ENCODE measurements at places on chromosomes 1 and 21.

DNA sequence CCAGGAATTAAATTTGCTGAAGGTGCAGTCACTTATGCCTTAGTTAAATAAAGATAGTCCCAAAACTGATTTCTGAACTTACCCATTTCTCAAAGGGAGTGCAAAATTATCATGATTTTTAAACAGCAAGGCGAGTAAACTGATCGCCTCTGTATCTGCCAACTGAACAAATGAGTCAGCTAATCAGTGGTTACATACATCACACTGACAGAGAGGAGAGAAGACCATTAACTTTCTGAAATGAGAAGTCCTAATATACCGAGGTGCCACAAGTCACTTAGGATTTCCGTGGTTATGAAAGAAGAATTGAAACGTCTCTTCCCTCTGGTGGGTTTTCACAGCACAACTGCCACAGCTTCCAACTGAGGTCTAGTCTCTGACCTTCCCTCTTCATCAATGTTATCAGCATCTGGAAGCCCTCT lies 400.7 kb downstream of the SMYD3 start:
- no peak for DNase-seq
- H3K27ac ChIP-seq: no peak overlapping the region
- H3K27me3 ChIP-seq: no peaks in the 10 kb centered on the region

GRCh38 chr1:29490204-29490934 lies 254.0 kb downstream of the PTPRU start:
- H3K27me3 ChIP-seq: no peaks in the 10 kb centered on the region
- no peak overlapping the region for H3K27ac ChIP-seq
- H3K4me3 ChIP-seq: no peak overlapping the region
- no peak for DNase-seq

- no peaks in the 10 kb centered on the region for H3K36me3 ChIP-seq
- no peaks in the 10 kb centered on the region for H3K4me1 ChIP-seq
- no peak overlapping the region for H3K4me3 ChIP-seq
- no peaks in the 10 kb centered on the region for H3K27me3 ChIP-seq
- H3K27ac ChIP-seq: no peak overlapping the region
Measured at GRCh38 chr1:150905301-150905700, 18.4 kb downstream of the CTXND2 start.

DNA sequence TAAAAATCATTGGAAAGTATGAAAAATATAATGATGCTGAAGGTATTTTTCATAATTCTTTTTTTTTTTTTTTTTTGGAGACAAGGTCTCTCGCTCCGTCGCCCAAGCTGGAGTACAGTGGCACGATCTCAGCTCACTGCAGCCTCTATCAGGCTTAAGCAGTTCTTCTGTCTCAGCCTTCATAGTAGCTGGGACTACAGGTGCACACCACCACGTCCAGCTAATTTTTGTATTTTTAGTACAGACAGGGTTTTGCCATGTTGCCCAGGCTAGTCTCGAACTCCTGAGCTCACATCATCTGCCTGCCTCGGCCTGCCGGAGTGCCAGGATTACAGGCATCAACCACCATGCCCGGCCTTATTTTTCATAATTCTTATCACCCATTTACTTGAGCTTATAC lies 13.3 kb downstream of the SMAP2 start:
- no peaks in the 10 kb centered on the region for H3K27me3 ChIP-seq
- H3K27ac ChIP-seq: no peak overlapping the region
- H3K4me3 ChIP-seq: no peak overlapping the region
- DNase-seq: no peak

DNA sequence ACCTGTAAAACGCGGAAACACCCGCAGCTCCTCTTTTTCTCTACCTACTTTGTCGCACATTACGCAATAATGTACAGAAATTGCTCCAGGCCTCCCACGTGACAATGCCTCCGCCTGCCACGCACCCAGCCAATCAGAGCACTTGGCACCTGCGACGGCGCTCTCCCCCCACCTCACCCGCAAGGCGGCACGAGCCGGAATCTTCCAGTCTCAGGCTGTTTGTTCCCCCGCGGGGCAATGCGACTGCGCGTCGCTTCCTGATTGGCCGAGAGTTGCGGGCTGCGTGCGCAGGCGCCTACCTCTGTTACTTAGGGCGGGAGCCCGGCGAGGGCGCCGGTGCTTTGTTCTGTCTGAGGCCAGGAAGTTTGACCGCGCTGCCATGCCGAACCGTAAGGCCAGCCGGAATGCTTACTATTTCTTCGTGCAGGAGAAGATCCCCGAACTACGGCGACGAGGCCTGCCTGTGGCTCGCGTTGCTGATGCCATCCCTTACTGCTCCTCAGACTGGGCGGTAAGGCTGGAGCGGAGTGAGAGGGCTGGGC lies at the start of gene MAEL:
MAEL (plus strand) TSS at position 307 of the 542 bp plus-strand sequence; CDS start at position 380, 73 bp downstream.
- no peaks in the 10 kb centered on the region for H3K27me3 ChIP-seq
- H3K4me1 ChIP-seq: no peaks in the 10 kb centered on the region
- H3K27ac ChIP-seq: no peak within 1 kb of the TSS
- no peak within 1 kb of the TSS for H3K4me3 ChIP-seq
- DNase-seq: no peak

DNA sequence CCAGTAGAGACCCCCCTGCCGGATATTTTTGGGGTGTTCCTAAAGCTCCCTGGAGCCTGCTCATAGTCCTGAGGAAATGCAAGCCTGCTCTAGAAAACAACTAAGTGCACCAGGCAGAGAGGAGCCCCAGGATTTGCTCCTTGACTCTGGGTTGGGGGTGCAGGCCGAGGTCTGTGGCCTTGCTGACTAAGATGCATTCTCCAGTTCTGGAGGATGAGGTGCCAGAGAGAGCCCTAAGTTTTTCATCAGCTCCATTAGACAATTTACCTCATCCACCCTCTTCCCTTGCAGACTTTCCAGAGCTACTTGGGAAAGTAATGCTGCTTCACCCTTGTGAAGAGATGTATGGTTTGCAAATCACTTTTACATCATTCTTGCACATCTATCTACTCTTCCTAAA lies 9.1 kb downstream of the TUFT1 start:
- no peak overlapping the region for H3K4me3 ChIP-seq
- H3K27ac ChIP-seq: no peak overlapping the region
- peaks cover 11% of the 10 kb centered on the region for H3K4me1 ChIP-seq
- no peaks in the 10 kb centered on the region for H3K36me3 ChIP-seq
- no peak for DNase-seq

GRCh38 chr1:25100151-25100833 lies 132.0 kb downstream of the SYF2 start:
- no peak overlapping the region for H3K27ac ChIP-seq
- H3K27me3 ChIP-seq: no peaks in the 10 kb centered on the region
- H3K4me3 ChIP-seq: no peak overlapping the region

DNA sequence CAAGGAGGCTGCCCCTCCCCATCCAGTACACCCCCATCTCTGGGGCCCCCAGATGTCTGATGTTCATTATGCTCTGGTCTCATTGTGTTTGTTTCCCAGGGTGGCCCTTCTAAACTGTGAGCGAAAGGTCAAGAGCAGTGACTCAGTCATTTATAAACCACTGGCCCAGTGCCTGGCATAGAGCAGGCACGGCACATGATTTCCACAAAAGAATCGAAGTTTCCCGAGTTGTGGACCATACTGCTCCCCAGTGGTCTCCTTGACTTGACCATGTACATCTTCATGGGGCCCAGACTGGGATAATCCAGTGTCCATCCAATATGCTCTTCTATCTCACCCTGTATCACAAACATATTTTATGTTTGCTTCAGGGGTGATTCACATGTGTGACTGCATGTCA lies 153.3 kb downstream of the NR5A2 start:
- no peak overlapping the region for H3K27ac ChIP-seq
- peak; percentile 78 for DNase-seq
- no peak overlapping the region for H3K4me3 ChIP-seq
- no peaks in the 10 kb centered on the region for H3K27me3 ChIP-seq
- peaks cover 31% of the 10 kb centered on the region for H3K4me1 ChIP-seq
- H3K36me3 ChIP-seq: no peaks in the 10 kb centered on the region

DNA sequence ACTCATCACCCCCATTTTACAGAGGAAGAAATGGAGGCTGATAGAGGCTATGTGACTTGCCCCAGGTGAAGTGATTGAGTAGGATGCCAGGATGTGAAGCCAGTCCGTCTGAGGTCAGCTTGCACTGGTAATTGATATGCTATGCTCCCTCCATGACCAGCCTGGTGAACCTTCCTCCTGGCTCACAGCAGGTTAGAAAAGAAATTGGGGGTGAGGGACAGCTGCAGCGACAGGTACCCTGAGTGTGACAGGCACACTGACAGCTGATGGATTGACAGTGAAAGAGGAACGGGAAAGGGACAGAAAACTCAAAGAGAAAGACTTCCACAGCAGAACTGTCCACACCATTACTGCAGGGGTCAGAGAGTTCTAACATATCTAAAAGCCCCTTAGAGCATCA lies 102.1 kb downstream of the SUSD4 start:
- H3K27ac ChIP-seq: no peak overlapping the region
- no peak for DNase-seq
- no peak overlapping the region for H3K4me3 ChIP-seq

DNA sequence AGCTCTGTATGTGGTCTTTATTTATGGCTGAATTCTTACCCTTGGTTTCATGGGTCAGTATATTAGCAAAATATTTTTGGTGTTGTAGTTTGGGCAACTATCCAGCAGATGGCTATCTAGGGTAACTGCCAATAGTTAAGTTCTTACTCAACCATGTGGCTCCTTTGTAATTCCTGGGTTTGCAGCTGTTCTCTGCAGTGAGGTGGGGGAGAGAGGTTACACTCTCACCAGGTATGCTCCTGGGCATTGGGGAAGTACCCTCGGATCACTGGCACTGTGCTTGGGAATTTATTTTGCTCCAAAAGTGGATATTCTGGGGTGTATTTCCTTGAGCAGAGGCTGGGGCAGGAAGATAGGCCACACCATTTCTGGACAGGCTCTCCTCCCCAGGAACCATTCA lies 436.7 kb upstream of the TMPRSS15 start:
- H3K27ac ChIP-seq: no peak overlapping the region
- no peaks in the 10 kb centered on the region for H3K27me3 ChIP-seq
- no peaks in the 10 kb centered on the region for H3K4me1 ChIP-seq
- no peak overlapping the region for H3K4me3 ChIP-seq
- no peaks in the 10 kb centered on the region for H3K36me3 ChIP-seq

GRCh38 chr1:199173356-199173755 lies 534.5 kb downstream of the PTPRC start:
- DNase-seq: no peak
- no peaks in the 10 kb centered on the region for H3K27me3 ChIP-seq
- no peaks in the 10 kb centered on the region for H3K36me3 ChIP-seq
- no peak overlapping the region for H3K27ac ChIP-seq

GRCh38 chr1:174995916-174996315 lies 3.8 kb upstream of the CACYBP start:
- peaks cover 41% of the 10 kb centered on the region for H3K4me1 ChIP-seq
- H3K36me3 ChIP-seq: no peaks in the 10 kb centered on the region
- no peak for DNase-seq
- H3K4me3 ChIP-seq: no peak overlapping the region
- H3K27me3 ChIP-seq: no peaks in the 10 kb centered on the region

- H3K36me3 ChIP-seq: peaks cover 5% of the 10 kb centered on the region
- H3K4me1 ChIP-seq: no peaks in the 10 kb centered on the region
- no peak overlapping the region for H3K4me3 ChIP-seq
- no peak overlapping the region for H3K27ac ChIP-seq
Measured at GRCh38 chr1:55156093-55156492, 59.1 kb downstream of the USP24 start.

- no peak overlapping the region for H3K4me3 ChIP-seq
- no peaks in the 10 kb centered on the region for H3K36me3 ChIP-seq
- H3K4me1 ChIP-seq: no peaks in the 10 kb centered on the region
- no peak overlapping the region for H3K27ac ChIP-seq
Measured at GRCh38 chr1:2925918-2926317, 95.3 kb upstream of the ACTRT2 start.

DNA sequence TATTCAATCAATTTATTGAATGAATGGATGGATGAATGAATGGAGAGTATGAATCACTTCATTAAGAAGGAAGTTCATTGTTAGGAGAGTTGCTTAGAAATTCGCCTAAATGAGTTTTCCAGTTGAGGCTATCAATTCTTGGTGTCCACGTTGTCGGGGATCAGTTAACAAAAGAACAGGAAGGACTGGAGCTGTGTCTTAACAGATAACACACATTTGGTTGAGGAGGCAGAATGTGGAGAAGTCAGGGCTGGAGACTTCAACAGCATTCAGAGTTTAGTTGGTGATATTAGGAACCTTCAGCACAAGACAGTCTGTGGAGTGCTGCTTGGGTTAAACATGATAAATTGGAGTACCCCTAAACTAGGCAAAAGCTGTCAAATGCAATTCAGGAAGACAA lies 33.7 kb downstream of the ZBTB18 start:
- H3K4me3 ChIP-seq: no peak overlapping the region
- H3K27ac ChIP-seq: no peak overlapping the region
- H3K4me1 ChIP-seq: no peaks in the 10 kb centered on the region
- peaks cover 6% of the 10 kb centered on the region for H3K27me3 ChIP-seq

DNA sequence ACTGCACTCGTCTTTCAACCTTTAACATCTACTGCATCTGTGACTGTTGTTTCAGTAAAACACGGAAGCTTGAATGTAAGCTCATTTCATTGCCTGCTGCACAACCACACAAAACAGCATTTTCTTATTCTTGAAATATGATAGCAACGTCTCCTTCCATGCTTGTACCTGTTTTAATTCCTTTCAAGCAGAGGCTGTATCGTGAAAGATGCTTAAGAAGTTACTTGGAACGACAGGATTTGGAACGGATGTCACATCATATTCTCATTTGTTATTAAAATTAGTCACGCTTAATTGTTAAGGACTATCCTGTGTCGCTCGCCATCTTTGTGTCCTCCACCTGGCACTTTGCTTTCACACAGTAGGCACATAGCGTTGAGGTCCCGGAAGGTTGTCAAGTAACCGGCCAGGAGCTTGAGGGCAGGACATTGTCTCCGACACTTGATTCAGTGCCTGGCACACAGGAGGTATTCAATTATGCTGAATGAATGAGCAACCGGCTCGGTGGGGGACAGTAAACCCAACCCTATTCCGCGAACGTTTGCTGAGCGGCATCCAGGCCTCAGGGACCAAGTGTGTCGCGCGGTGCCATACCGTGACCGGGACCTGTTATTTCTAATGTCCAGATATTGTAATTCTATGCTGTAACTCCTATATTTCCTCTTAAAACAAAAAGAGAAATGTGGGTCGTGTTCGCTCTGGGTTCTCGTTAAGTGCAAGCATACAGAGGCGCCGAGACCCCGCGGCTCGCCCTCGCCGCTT lies 499 bp upstream of the SH3GLB1 start:
- H3K27ac ChIP-seq: peak overlapping the region; percentile 85
- H3K27me3 ChIP-seq: no peaks in the 10 kb centered on the region
- peak; percentile 69 for DNase-seq

- H3K4me1 ChIP-seq: peaks cover 12% of the 10 kb centered on the region
- peaks cover 28% of the 10 kb centered on the region for H3K27me3 ChIP-seq
- peak; percentile 44 for DNase-seq
- H3K27ac ChIP-seq: no peak overlapping the region
- H3K4me3 ChIP-seq: no peak overlapping the region
Measured at GRCh38 chr21:42424914-42425541, 21.3 kb downstream of the UBASH3A start.

GRCh38 chr1:45669379-45669778 lies 17.0 kb downstream of the GPBP1L1 start:
- no peaks in the 10 kb centered on the region for H3K27me3 ChIP-seq
- no peak for DNase-seq
- no peak overlapping the region for H3K4me3 ChIP-seq
- no peak overlapping the region for H3K27ac ChIP-seq
- no peaks in the 10 kb centered on the region for H3K36me3 ChIP-seq
- H3K4me1 ChIP-seq: peaks cover 9% of the 10 kb centered on the region
